ENCODE measurements at places on chromosomes 5 and 9.
A peak's percentile ranks its signal among the peaks of the same experiment; 100 is the strongest.

- no peak for DNase-seq
These were observed 64.6 kb downstream of the IL31RA start for GRCh38 chr5:55915783-55916182.

DNA sequence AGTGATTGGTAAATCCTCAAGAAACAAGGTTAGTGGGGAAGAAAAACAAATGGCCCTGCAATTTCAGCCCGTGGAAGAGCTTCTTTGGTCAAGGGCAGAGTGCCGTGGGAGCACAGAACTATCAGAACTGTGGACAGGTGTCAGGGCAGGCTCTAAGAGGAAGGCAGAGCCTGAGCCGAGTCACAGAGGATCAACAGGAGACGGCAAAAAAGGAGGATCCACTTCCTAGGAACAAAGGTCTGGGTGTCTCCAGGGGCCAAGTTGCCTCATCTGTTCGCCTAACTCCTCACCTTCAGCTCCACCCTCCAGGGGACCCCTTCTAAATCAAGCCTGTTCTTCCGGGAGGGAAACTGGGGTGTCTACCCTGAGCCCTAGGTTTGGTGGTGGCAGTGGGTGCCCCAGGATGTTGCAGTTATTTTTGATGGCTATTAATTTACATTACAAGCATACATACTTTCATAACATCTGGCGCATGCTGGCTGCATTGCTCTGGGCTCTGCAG, 88.0 kb downstream of the FEM1C start:
- DNase-seq = no peak

GRCh38 chr5:24167806-24168205, 477.0 kb downstream of the CDH10 start:
- no peak for DNase-seq

- no peak for DNase-seq
These were observed 104.0 kb downstream of the DOCK8 start for GRCh38 chr9:318646-319045.

GRCh38 chr5:145553177-145553576, 282.0 kb downstream of the PRELID2 start:
- no peak for DNase-seq

DNA sequence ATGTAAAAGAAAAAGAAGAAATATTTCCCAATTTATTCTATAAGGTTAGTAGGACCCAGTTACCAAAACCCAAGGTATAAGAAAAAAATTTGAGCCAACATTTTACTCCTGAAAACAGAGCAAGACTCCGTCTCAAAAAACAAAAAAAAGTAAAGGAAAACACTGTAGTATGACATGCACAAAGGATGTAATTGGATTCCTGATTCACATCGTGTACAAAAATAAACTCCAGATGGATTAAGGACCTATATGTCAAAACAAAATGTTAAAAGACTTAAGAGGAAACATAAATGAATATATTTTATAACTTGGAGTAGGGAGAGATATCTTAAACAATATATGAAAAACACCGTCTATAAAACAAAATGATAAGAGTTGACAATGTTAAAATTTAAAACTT, 13.8 kb downstream of the PHYKPL start:
- no peak for DNase-seq

DNA sequence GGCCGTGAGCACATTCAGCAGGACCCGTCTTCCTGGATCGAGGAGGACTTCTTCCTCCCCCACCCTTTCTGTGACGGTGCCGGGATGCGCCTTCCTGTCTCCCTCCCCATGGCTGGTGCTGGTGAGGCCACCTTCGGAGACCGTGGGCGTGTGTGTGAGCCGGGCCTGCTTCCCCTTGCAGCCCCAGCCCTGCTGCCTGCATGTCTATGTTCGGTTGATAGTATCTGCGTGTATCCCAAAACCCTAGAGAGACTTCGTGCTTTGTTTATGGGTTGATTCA, 12.8 kb downstream of the CEP72 start:
- DNase-seq = no peak

GRCh38 chr9:28092981-28093936, 520.0 kb upstream of the C9orf72 start:
- no peak for DNase-seq

- no peak for DNase-seq
These were observed 96.3 kb upstream of the TMEM161B start for GRCh38 chr5:88364991-88365390.

DNA sequence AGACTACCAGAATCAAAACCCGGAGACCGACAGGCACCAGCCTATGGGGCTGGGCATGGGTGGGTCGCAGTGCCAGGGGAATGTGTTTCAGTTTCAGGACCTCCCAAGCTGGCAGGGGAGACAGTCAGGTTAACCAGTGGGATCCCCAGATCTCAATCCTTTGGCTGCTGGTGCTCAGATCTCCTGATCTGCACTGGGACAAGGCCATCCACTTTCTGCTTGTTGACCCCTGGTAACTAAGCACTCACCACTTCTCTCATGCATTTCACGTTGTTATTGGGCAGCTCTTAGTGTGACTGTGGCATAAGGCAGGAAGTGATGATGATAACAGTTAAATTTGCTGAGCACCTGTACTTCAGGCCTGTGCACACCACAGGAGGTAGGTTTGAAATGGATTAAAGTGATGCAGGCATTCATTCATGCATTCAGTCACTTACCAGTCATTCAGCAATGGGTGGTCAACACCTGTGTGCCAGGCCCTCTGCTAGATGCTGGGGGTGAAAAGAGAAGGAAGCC, 42.1 kb upstream of the STXBP1 start:
- DNase-seq = peak; percentile 54

GRCh38 chr9:123058834-123059233, 25.4 kb downstream of the GPR21 start:
- no peak for DNase-seq

DNA sequence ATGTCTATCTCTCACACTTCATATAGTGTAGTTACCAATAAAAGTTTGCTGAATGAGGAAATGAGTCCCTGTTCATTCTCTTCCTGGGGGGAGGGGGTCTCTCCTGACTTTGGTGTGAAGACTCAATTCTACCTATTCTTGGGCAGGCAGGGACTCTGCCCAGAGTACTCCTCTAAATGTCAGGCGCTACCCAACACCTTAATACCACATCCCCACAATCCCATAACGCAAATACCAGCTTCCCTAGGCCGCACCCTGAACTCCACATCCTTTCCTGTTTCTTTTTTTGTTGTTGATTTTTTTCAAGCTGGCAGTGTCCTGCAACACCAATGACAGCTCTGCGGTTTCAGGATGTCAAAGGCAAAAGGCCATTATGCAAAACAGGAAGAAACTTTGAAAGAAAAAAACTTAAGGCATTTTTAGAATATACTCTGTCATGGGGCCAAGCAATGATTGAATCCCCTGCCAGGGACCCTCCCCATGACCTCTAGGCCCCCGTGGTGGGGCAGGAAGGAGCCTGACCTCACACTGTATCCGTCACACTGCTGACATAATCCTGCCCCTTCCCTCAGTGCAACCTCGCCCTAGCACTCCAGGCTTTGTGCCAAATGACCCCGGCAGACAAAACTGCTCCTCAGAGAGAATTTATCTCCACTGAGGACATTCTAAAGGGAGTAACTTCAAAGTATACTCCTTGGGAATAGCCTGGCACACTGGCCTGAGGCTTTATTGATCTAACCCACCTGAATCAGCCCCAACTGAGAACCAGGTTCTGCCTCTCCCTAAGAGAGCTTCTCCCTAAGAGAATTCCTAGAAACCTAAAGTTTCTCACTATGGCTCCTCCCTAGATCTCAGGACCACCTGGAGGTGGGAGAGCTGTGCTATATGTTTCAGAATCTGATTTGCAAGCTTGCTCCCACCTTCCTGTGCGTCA, 8.0 kb downstream of the B4GALT1 start:
- DNase-seq = peak; percentile 45

- no peak for DNase-seq
These were observed 193.5 kb downstream of the GNA14 start for GRCh38 chr9:77454663-77455062.

DNA sequence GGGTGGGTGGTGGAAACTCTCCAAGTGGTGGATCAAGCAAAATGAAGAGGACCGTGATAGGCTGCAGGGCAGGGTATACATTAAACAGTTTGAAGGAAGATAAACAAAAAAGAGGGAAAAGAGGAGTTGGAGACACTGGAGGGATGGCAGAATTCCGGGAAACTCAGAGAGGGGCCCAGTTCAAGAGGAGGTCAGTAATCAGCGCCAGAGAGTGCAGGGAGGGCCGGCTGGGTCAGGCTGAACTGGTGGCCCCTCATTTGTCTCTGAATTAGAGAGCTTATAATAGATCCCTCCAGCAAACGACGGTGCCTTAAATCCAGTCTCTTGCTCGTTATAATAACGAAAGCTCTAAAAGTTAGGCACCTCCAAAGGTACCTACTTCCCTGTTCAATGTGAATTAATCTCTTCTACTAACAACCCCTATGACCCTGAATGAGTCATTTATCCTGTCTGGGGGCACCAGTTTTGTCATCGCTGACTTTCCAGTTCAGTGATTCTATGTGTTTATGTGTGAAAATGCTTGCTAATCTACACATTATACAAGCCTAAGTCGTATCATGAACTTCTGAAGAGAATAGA, 2.4 kb upstream of the ZSWIM6 start:
- peak; percentile 59 for DNase-seq

DNA sequence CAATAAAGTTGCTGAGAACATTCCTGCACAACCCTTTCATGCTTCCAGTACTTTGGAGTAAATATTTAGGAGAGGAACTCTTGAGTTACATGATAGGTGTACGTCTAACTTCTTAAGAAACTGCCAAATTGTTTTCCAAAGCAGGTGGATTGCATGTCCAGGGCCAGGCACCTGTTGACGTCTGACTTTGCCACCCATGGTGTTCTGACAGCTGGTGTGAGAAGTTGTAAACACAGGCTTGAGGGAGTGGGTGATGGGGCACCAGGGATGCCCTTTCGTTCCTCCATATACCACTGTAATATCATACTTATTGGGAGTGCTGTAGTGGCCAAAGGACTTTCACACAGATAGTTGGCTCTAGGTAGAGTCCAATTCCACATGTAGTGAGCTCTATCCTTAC, 352.1 kb downstream of the GADD45G start:
- no peak for DNase-seq

- DNase-seq = no peak
These were observed 308.8 kb downstream of the DOCK8 start for GRCh38 chr9:523444-523843.

DNA sequence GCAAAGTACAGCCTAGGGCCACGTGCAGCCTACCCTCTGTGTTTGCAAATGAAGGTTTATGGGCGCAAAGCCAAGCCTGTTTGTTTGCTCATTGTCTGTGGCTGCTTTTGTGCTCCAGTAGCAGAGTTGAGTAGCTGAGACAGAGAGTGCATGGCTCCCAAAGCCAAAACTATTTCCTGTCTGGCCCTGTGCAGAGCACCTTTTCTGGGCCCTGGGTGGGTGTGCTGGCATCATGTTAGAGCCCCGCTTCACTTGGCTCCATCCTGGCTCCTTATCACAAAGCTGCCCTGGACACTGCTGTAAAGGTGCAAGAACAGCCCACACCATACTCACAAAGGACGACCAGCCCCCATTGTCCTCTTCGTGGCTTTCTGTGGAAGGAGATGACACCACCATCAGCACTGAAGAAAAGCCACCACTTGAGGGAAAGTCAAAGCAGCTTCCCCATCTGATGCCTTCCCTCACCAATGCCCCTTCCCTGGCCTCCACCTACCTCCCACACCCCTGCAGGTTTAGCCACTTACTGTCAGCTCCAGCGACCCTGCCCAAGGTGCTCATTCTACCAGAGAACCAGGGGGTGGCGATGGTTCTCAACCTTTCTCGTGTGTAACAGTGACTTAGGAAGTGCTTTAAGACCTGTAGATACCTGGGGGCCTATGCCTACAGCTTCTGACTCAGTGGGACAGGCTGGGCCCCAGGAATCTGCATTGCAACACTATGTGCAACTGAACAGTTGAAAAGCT, 23.4 kb downstream of the LCP2 start:
- peak; percentile 83 for DNase-seq

- no peak for DNase-seq
These were observed 55.5 kb downstream of the PRRC1 start for GRCh38 chr5:127572930-127573329.

GRCh38 chr9:124218987-124219461, 38.7 kb upstream of the NEK6 start:
- DNase-seq = no peak

DNA sequence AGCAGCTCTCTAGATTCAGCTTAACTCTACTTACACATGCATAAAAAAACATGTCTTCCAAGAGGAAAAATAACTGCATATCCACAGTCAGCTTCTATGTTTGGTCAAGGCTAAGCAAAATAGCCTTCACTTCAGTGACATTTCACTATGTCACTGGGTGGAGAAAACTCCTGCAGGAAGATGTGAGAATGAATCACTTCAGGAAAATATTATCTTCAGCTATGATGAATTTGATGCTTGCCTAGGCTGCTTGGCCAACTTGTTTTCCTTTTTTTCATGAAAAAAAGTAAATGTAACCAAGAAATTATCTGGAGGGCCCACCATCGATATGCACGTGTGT, 143.0 kb upstream of the ZNF608 start:
- DNase-seq = no peak

DNA sequence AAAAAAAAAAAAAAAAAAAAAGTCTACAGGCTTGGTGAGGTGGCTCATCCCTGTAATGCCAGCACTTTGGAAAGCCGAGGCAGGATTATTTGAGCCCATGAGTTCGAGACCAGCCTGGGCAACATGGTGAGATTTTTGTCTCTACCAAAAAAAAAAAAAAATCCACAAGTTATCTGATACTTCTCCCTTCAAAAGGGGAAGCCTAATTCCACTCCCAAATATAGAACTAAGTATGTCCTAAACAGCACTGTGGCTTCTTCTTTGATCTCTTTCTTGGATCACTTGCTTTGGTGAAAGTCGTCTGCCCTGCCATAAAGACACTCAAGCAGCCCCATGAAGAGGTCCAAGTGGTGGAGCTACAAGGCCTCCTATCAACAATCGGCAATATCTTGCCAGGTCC, 18.8 kb upstream of the STING1 start:
- no peak for DNase-seq

All from CD4-positive, alpha-beta T cell treated with Interleukin-4 for 4 hours (primary cell).